ENCODE measurements at places on chromosomes 13 and 19.

GRCh38 chr13:39020853-39021462, 16.9 kb downstream of the PROSER1 start:
- no peak for DNase-seq

- DNase-seq: no peak
These were observed 1439.0 kb upstream of the SPRY2 start for GRCh38 chr13:81779876-81780275.

- DNase-seq: no peak
These were observed 21.0 kb upstream of the LRCH1 start for GRCh38 chr13:46531953-46532352.

GRCh38 chr13:90201202-90201601, 1146.3 kb upstream of the MIR17HG start:
- DNase-seq: no peak

DNA sequence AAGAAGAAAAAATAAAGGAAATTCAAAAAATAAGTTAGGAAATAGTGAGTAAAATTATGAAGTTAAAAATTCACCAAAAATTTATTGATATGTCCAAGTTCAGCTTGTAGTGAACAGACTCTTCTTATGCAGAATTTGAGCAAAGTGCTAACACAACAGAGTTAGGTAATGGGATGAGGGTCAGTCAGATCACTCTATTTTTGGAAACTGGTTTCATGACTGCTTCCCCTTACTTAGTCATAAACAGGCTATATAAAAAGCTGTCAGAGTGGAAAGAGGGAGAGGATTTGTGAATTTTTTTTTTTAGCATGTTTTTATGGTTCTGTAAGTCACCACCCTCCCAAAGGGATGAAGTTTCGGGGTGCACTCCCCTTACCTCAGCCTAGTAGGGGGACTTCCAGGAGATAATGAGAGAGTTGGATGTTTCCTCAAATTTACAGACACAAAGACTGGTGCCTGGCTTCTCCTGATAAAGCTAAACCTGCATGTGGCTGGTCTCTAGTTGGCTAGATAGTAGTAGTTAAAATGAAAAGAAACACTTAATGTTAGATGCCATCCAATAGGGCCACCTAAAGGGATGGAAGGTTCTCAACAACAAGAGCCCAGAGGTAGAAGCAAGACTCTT, 4.5 kb downstream of the CPB2 start:
- DNase-seq: no peak

GRCh38 chr19:55603581-55604292, 1.7 kb upstream of the ZNF865 start:
- no peak for DNase-seq

GRCh38 chr13:37918751-37919150, 49.2 kb upstream of the TRPC4 start:
- DNase-seq: no peak

DNA sequence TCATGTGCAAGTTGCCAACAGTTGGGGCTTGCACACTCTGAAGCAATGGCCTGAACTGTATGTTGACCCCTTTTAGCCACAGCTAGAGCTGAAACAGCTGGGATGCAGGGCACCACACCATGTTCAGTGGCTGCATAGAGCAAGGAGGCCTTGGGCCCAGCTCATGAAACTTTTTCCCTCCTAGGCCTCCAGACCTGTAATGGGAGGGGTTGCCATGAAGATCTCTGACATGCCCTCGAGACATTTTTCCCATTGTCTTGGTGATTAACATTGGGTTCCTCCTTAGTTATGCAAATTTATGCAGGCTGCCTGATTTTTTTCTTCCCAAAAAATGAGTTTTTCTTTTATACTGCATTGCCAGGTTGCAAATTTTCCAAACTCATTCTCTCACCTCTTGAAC, 165.1 kb upstream of the PRR20A start:
- DNase-seq: no peak

DNA sequence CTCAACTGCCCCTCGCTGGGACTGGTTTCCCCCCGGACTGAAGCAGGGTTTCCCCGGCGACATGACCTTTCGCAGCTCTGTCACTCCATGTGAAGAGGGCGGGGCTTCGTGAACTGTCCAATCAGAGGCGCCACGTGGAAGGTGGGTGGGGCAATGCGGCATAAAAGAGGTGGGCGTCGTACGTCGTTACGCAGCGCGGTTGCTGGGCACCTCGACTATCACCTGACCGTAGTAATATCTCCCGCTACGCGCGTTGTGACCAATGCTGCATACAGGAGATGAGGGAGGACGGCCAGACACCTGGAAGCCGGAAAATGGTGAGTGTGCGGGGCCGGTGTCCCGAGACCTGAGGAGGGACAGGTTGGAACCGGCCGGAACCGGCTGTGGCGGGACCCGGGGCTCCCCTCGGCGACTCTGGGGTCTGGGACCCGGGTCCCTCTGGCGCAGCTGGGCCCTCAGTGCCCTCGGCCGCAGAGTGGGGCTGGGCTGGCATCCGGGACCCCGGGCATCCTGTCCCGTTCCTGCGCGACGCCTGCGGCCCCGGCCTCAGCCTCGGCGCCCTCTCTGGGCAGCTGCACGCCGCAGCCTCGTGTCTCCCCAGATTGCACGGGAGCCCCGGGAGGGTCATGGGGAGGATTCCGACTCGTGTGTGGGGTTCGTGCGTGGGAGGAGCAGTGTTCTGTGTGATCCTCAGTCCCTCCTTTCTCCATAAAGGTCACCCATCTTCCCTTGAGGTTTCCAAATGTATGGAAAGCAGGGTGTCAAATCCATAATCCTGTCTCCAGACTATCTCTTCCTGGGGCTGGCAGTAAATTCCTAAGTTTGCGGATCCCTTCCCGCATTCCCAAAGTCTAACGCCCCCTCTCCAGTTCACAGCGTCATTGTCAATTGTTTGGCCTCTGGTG, 32.2 kb downstream of the ZNF136 start:
- peak; percentile 96 for DNase-seq
